ENCODE measurements at places on chromosomes 16 and 17.

DNA sequence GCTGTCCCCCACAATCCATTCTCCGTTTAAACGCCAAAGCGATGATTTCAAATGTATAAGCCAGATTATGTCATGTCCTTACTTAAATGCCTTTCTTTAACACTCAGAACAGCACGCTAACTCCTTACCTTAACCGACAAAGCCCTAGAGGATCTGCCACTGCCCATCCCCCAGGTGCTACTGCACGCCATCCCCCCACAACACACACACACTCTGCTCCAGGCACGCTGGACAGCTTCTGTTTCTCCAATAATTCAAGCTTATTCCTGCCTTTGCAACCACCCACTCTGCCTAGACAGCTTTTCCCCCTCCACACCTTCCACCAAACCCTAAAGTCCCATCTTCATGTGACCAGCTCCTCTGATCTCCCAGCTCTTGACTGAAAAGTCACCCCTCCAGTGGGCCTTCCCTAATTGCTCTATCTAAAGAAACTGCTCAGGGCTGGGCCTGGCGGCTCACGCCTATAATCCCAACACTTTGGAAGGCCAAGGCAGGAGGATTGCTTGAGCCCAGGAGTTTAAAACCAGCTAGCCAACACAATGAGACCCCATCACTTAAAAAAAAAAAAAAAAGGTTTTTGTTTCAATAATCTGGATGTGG is 38.9 kb upstream of the RPL38 start:
- no peak for DNase-seq

- no peak for DNase-seq
Observed at GRCh38 chr16:67349172-67349571, 22.6 kb downstream of the LRRC36 start.

GRCh38 chr16:6560306-6561100 is 772.1 kb upstream of the RBFOX1 start:
- no peak for DNase-seq

- DNase-seq: no peak
Observed at GRCh38 chr17:46726206-46726605, 92.3 kb downstream of the WNT3 start.

Measured in C1 segment of cervical spinal cord (tissue), 14 donors.